GM12865 (cell line): ENCODE measurements at places on chromosomes 5 and 9.

GRCh38 chr5:123813937-123814624 is 302.1 kb downstream of the CSNK1G3 start:
- peak; percentile 29 for DNase-seq

GRCh38 chr9:105313238-105313637 is 68.8 kb downstream of the SLC44A1 start:
- DNase-seq = peak; percentile 57

DNA sequence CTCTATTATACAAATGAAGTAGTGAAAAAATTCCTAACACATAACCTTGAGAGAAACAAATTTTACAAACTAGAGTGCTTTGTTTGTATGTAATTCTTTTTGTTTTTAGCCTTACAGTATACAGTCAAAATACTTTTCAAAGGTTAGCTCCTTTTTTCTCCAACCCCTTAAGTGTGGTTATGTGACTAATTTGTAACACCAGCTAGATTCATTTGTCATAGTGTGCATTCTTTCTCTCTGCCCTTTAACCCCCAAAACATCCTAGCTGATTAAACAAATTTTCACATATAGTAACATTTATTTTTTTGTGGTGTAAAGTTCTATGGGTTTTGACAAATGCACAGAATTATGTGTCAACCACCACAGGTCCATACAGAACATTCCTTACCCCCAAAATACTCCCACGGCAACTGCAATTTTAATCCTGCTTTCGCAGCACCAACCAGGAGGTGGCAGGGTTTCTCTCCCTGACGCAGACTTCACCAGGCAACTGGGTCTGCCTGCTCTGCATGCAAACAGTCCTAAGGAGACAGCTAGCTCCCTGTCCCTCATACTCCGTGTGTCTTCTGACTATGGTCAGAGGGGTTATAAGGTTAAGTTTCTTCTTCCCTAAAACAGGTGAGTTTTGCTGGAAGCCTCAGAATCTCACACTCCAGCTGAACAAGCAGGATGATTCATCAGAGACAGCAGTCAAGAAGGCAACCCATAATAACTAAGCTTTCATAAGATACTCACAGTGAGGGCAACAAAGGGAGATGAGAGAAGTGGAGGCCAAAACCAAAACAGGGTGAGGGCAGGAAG is 44.5 kb upstream of the NR5A1 start:
- DNase-seq = peak; percentile 51

DNA sequence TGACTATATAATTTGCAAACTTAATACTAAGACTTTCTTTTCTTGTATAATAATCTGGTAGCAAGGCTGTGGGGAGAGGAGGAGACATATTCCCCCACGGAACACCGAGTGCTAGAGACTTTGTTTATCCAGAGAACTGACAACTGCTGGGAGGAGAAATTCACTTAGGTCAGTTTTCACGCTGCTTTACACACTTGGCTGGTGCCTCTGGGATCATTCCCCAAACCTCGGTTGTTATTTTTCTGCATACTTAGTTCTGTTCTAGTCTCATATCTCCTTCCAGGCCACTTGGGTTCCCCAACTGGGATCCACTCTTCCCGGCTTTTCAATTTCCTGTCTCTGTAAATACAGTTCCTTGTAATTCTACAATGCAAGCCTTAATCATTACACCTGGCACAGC is 238.2 kb upstream of the ADAMTS16 start:
- DNase-seq = no peak

GRCh38 chr5:56311306-56311905 is 78.3 kb upstream of the ANKRD55 start:
- no peak for DNase-seq

DNA sequence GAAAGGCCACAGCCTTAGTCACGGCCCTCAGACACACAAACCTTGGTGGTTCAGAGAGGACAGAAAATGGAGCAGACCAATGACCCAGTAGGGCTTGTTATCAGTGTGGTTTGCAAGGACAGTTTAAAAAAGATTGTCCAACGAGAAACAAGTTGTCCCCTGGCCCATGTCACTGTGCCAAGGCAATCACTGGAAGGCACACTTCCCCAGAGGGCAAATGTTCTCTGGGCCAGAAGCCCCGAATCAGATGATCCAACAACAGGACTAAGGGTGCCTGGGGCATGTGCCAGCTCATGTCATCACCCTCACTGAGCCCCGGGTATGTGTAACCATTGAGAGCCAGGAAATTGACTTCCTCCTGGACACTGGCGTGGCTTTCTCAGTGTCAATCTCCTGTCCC is 950.1 kb upstream of the CTNND2 start:
- no peak for DNase-seq

DNA sequence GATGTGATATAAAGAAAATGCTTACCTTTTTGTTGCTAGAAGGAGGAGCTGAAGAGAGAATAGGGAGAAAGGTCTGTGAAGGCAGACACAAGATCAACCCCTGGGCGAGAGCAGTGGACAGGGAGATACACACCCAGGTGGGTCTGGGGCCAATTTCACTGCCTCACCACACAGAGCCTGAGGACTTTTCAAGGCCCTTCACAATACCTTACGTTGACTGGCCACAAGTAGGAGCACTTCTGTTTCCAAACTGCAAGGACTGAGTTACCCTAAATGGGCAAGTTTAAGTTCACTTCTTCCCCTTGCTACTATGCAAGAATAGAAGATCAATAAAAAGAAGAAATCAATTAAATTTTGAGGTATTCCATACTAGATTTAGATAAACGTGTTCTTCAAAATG is 174.5 kb upstream of the SLC12A2 start:
- DNase-seq = peak; percentile 71

DNA sequence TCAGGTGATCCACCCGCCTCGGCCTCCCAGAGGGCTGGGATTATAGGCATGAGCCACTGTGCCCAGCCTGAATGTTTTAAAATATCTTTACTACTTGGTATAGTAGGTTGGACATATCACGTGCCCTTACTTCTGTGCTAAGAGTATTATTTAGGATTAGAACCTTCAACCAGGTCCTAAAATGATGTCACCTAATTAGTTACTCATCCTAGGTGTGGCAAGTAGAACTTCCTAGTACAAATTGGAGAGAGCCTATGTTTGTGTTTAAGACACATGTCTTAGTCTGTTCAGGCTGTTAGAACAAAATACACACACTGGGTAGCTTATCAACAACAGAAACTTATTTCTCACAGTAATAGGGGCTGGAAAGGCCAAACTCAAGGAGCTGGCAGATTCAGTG is 51.5 kb downstream of the ZFAND5 start:
- no peak for DNase-seq

- DNase-seq = no peak
Observed at GRCh38 chr5:58114324-58114723, 345.6 kb downstream of the PLK2 start.
